ENCODE measurements at places on chromosomes 1 and 21.
A peak's percentile ranks its signal among the peaks of the same experiment; 100 is the strongest.

DNA sequence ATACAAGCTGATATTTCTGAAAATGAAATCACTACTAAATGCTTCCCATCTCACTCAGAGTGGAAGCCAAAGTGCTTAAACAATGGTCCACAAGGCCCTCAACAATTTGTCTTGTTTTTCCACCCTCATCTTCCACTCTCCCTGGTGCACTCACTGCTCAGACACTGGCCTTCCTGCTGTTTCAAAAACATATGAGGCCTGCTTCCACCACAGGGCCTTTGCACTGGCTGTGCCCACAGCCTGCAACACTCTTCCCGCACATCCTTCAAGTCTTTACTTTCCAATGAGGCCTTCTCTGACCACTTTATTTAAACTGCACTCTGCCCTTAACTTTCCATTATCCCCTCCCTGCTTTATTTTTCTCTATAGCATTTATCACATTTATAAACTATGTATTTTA, 53.8 kb downstream of the SYNJ1 start:
- no peak for DNase-seq

- no peak for DNase-seq
These were observed 5.5 kb upstream of the ANKRD35 start for GRCh38 chr1:145891143-145891542.

DNA sequence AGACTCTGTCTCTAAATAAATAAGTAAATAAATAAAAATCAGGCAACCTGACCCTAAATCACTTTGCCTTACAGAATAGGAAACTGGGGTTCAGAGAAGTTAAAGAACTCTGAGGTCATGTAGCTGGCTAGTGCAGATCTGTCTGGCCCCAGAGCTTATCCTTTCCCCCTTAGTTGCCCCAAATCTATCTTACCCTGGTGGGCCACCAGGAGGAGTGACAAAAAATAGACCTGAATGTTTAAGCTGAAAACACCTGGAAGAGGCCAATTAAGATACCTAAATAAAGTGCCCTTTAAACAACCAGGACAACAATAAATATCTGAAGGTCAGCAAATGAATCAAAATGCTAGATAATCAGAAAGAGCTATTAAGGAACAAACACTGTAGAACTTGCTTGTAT, 59.7 kb downstream of the TEX35 start:
- no peak for DNase-seq

DNA sequence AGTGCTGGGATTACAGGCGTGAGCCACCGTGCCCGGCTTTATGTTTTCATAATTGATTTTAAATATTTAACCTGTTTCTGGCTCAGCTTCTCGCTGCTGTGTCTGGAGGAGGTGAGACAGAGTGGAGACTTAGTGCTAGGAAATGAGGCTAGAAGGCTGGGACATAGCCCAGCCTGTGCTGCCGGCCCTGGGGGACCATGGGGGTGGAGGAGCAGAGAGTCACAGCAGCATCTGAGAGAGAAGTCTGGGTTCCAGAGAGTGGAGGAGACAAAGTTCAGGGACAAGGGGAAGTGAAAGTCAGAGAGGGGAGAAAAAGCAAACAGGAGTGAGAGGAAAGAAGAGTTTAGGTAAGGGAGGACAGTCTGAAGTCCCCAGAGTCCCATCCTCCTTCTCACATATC, 71.9 kb downstream of the LHX9 start:
- DNase-seq = no peak

GRCh38 chr1:231847612-231848397, 221.2 kb downstream of the DISC1 start:
- no peak for DNase-seq

GRCh38 chr1:153538315-153538821, 2.4 kb downstream of the S100A5 start:
- DNase-seq = peak; percentile 24

- DNase-seq = no peak
These were observed 17.7 kb upstream of the CLSTN1 start for GRCh38 chr1:9841460-9841859.

GRCh38 chr1:53340660-53341520, 13.0 kb upstream of the LRP8 start:
- DNase-seq = no peak

- DNase-seq = no peak
These were observed 84.9 kb upstream of the ARHGEF16 start for GRCh38 chr1:3369446-3370076.

DNA sequence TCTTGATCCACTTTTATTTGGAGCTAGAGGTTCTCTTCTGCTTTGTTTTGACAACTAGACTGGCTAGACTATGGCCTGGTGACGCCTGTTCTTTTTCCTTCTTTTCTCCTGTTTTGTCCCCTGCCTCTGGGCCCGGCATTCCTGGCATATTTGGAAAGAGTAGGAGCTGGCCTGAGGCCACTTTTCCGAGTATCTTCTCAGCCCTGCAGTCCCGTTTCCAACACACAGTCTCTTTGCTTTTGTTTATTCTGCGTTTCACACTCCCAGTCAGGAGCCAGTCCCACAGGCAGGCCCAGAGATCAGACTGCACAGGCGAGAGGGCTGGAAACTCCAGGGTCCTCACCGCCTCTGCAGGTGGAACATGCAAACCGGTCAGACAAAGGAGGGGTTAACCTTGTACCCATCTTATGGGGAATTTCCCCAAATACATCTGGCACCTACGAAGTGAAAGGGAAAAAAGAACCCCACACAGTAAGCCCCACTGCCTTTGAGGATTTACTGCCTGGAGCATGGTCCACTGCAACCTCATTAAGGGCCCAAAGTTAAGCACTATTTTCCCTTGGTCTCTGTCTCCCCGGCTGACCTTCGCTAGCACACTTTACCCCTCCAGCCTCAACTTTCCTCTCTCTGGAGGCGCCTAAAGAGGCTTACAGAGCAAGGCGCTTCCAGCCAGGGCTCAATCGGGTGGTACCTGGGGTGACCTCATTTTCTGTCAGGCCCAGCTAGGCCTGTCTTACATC, 141.1 kb downstream of the TOMM20 start:
- no peak for DNase-seq

DNA sequence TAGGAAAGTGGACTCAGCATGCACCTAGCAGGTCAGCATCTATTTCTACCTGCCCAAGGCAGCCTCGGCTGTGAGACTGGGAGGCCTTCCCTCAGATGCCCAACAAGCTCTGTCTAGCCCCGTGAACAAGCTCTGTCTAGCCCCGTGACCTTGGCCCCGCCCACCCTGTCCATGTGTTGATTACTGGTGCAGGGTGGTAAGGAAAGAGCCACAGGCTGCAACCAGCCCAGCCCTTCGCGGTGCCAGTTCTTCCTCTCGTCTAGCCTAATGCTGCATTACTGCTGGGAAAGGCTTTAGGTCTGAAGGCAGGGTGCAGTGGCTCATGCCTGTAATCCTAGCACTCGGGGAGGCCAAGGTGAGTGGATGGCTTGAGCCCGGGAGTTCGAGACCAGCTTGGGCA, 2.2 kb downstream of the GPR153 start:
- DNase-seq = no peak

GRCh38 chr1:180112091-180112490, 42.6 kb upstream of the QSOX1 start:
- DNase-seq = no peak

- DNase-seq = no peak
These were observed 274.8 kb upstream of the KAZN start for GRCh38 chr1:14323568-14324247.

DNA sequence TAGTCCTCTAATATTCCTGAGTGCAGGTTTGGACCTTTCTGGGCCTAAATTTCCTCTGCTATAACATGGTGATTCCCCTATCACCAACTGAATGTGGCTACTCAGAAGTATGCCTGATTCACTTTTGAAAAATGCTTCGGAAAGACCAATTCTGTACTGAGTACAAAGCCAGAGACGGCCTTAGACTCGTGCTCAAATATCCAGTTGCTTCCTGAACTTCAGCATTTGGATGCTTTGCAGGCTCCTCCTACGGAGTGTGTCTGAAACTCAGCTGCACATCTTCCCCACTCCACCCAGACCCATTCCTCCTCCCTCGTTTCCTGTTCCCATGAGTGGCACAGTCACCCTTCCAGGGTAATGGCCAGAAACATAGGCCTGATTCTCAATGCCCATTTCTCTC, 98.4 kb upstream of the GADD45A start:
- no peak for DNase-seq

DNA sequence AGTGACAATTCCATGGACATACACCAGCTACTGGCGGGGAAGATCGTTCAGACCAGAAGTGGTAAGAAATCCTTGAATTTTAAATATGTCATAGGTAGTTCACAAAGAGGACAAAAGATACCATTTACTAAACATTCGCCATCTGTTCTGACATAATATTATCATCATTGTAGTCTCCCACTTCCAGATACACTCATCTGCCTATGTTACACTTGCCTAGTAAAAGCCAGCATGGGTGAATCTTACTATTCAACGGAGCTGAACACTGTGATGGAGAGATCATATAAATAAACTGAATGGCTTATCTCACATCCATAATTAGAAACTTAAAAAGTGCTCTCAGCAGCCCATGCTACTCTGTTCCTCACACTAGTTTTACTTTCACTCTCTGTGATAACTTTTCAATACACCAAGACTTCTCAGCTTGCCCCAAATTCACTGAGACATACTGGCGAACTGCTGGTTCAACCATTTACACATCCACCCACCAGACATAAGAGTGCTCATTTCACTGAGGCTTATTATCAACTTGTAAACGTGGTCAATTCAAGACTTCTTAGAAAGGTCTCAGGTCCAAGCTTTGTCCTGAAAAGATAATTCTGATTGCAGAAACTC, 463 bp upstream of the PRRC2C start:
- DNase-seq = no peak

GRCh38 chr1:47926461-47926999, 70.7 kb downstream of the TRABD2B start:
- DNase-seq = no peak

DNA sequence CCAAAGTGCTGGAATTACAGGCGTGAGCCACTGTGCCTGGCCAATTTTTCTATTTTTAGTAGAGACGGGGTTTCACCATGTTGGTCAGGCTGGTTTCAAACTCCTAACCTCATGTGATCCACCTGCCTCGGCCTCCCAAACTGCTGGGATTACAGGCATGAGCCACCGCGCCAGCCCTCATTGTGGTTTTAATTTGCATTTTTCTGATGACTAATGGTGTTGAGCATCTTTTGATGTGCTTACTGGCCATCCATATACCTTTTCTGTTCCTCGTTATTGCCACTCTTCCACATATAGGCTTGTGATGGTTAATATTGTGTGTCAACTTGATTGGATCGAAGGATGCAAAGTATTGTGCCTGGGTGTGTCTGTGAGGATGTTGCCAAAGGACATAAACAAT, 17.4 kb upstream of the ENAH start:
- no peak for DNase-seq

GRCh38 chr1:98906809-98907208, 97.9 kb downstream of the PLPPR5 start:
- DNase-seq = no peak

- no peak for DNase-seq
These were observed 52.8 kb upstream of the USP25 start for GRCh38 chr21:15676935-15677334.

DNA sequence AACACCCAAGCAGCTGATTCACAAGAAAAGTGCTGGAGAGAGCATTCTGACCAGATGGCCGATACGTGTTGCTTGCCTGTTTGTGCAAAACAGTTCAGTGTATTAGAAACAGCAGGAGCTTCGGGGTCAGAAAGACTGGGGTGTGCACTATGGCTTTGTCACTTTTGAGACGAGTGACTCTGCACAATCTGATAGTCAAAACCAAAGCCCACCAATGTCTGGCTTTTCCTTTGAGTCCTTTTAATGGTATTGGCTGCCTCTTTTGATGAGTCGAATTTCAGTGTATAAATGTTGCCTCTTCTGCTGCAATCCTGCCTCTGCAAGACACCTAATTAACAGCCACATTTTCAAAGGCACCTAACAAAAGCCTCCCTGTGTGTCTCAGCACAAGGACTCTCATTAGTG, 444.6 kb downstream of the AJAP1 start:
- DNase-seq = no peak

DNA sequence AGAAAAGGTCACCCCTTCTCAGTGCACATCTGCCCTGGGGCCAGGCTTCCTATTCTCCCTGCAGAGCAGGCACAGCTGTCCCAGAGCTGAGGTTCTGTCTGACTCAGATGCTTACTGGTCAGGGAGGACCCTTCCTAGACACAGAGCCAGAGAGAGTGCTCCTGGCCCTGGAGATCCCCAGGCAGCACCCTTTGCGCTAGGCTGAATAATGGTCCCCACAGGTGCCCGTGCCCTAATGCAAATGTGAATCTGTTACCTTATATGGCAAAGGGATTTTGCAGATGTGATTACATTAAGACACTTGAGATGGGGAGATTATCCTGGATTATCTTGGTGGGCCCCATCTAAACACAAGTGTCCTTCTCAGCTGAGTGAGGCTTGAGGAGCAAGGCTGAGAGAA, 2.6 kb upstream of the TNNI1 start:
- peak; percentile 74 for DNase-seq

DNA sequence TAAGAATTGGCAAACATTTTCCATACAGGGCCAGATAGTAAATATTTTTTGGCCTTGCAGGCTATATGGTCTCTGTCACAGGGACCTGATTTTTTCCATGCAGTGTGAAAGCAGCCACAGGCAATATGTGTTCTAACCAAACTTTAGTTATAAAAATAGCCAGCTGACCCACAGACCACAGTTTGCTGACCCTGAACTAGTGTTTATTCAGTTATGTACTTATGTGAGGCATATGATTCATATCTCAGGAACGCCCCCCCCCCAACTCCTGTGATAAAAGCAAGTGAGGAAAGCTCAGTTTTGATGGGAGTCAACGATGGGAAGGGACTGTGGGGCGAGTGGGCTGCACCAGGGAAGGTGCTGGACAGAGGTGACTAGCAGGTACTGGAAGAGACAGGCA, 80.1 kb downstream of the HMGB4 start:
- DNase-seq = no peak

- DNase-seq = no peak
These were observed 7.7 kb downstream of the ENSA start for GRCh38 chr1:150621497-150622302.

- no peak for DNase-seq
These were observed 53.5 kb downstream of the SYT6 start for GRCh38 chr1:114100148-114100547.

GRCh38 chr1:42639116-42639515, 19.1 kb upstream of the PPIH start:
- no peak for DNase-seq

- DNase-seq = peak; percentile 73
These were observed 32.0 kb upstream of the BTG2 start for GRCh38 chr1:203273206-203273868.

GRCh38 chr1:98556521-98557158, 104.9 kb upstream of the SNX7 start:
- no peak for DNase-seq

- DNase-seq = no peak
These were observed 234.3 kb downstream of the KCNH1 start for GRCh38 chr1:210899676-210900075.

GRCh38 chr1:229372251-229372650, 29.4 kb upstream of the CCSAP start:
- DNase-seq = no peak

GRCh38 chr1:163673759-163674151, 352.0 kb downstream of the NUF2 start:
- DNase-seq = no peak

DNA sequence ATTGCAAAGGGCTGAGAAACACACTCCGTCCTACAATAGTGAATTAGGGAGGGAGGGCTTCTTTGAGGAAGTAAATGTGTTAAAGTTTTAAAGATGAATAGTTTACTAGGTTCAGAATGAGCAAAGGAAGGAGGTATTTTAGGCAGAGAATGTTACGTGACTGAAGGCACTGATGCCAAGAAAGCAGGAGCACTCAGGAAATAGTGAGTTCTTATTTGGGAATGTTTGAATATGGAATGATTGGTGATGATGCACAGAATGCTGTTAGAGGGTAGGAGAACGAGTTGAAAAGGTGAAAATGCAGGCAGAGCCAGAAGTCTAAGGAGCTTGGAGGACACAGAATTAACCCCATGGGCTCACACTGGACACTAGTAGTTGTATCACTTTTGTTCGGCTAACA, 108.0 kb downstream of the NRIP1 start:
- DNase-seq = no peak

Measured in D721Med (cell line).